NCI-H187 treated with DMSO at 0.1 percent for 48 hours (cell line): ENCODE measurements at places on chromosomes 11 and 22.

DNA sequence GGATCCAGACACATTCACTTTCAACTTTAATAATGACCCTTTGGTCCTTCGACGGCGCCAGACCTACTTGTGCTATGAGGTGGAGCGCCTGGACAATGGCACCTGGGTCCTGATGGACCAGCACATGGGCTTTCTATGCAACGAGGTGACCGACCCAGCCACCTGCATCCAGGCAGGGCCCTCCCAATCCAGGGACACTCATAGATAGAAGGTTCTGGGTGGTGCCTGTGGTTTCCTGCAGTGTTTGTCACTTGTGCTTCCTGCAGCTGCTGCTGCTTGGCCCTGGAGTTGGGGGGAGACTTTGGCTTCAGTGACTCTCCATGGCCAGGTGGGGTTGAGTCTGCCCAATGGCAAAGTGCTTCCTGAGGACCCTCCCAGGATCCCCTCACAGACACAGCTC is 7.3 kb downstream of the APOBEC3B start:
- DNase-seq = no peak

- DNase-seq = no peak
These were observed 717 bp downstream of the OSM start for GRCh38 chr22:30265823-30266444.

DNA sequence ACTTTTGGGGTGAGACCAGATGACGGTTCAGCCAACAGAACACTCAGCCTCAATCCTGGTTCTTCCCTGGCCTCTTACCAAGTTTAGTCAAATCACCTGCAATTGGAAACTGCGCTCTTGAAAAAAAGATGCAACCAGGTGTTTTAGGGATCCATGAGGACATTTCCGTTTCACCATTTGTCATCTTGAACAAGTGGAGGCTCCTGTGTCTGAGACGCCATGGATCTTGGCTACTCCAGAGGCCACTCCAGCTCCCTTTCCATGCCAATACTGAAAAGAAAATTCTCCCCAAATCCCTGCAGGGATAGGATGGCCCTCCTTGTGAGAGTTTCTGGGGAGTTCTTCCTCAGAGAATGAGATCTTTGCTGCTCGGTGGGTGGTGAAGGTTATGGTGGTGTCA is 27.7 kb downstream of the LRRC74B start:
- no peak for DNase-seq

DNA sequence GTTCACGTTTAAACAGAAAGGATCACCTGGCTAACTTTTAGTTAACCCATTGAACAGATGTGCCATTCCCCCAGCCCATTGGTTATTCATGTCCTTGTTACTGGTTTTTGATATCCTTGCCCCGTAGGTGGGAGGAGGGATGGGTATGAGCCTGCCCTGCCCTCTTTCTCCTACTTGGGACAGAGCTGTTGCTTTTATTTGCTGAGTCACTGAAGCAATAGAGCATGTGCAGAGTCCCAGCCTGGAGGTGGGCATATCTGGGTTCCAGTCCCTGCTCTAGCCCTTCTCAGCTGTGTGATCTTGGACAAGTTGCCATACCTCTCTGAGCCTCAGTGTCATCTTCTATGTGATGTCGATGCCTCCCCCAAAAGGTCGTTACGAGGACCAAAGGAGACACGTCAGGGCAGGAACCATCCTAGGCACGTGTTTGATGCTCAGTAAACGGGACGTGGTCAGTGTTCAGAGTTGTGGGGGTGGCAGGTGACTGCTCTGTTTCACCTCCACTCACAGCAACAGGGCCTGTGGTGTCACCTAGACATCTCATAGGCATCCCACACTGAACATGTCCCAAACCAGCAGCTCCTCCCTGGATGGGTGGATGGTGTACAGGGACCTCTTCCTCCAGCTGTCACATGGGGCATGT is 61.0 kb downstream of the BMAL1 start:
- DNase-seq = no peak

DNA sequence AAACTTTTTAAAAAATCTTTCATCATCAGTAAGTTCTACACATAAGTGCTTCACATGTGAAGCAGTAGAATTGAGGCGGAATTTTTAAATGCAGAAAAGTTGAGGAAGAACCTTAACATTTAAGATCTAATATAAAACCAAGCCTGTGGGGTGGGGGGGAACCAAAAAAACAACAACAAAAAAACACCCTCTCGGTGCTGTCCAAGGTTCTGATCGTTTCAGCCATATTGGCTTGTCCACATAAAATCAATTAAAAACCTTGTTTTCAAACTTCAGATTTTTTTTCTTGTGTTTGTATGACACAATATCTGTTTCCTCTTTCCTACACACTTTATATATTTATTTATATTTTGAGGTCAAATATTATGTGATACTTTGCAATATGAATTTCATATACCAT is 130.0 kb downstream of the WNT7B start:
- no peak for DNase-seq

GRCh38 chr11:110797453-110797852 is 85.2 kb upstream of the ARHGAP20 start:
- no peak for DNase-seq

GRCh38 chr11:2652333-2653197 is 47.2 kb downstream of the KCNQ1OT1 start:
- DNase-seq = no peak
